ENCODE measurements at places on chromosomes 7 and 10. TPM values are rescaled to one million over a fixed set of nuclear protein-coding genes. Genes with fewer than 3 reads are reported as not detected.

- no peaks in the 10 kb centered on the region for H3K27me3 ChIP-seq
- no peak overlapping the region for H3K27ac ChIP-seq
- no peak for DNase-seq
- H3K4me3 ChIP-seq: no peak overlapping the region
Observed at GRCh38 chr7:36958111-36958733, 233.9 kb upstream of the AOAH start.

DNA sequence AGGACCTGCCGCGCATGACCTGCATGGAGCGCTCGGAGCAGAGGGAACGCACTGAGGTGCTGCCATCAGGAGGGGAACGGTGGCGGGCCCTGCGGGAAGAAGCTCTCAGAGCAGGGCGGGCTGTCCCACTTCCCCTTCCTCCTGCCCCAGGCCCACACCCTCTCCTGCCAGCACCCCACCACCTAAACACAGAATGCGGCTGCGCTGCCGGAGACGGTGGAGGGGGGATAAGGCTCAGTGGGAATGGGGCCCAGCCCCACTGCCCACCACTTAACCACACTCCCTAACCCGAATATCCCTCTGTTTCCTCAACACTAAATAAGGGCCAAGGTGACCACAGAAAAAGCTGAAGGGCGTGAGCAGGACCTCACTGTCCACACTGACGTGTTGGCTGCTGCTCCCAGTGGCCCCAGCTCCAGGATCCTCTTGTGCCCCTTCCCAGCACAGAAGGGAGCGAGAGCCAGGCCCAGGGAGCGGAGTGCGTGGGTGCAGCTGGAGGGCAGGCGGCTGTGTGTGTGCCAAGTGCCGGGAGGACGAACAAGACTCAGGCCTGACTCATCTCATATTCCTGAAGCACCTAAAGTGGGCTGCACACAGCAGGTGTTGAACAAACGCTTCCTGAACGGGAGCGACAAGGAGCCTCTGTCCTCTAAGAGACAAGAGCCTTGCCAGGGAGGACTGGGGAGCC is 116.8 kb downstream of the MAD1L1 start:
- H3K4me3 ChIP-seq: no peak overlapping the region
- no peak for DNase-seq
- no peak overlapping the region for H3K27ac ChIP-seq
- H3K27me3 ChIP-seq: no peaks in the 10 kb centered on the region

DNA sequence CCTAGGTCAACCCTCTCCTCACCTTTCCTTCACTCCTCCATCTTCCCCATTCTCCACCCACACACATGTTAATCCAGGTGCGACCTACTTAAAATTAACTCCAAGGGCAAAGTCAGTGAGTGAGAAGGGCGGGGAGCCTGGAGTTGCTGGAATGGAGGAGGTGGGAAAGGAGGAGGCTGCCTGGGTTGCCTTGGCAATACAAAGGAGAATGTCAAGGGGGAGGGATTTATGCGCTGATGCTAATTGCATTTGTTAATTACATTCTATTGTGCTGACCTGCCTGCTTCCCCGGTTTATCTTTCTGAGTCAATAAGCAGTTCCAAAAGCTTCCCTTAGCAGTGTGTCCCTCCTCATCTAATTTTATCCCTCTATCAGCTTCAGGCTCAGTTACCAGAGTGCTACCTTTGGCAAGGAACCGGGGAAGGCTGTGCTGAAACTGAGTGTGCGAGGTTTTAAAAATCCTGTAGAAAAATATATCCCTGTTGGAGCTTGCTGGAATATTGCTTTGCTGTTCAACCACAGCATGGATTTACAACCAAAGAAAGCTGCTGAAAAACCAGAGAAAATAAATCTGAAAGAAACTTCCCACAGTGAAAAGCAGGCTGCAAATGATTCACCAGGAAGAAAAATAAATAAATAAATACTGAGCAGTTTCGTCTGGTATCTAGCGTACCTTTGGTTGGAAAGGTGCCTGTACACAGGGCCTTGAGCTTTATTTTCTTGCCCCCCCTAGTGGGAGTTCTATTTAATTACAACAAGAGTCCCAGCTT is 113.2 kb upstream of the DGKB start:
- H3K4me1 ChIP-seq: no peaks in the 10 kb centered on the region
- H3K4me3 ChIP-seq: no peak overlapping the region
- H3K27ac ChIP-seq: no peak overlapping the region
- DNase-seq: no peak
- H3K27me3 ChIP-seq: no peaks in the 10 kb centered on the region
- H3K36me3 ChIP-seq: no peaks in the 10 kb centered on the region

GRCh38 chr7:153402721-153403541 is 643.4 kb downstream of the ACTR3B start:
- H3K27me3 ChIP-seq: no peaks in the 10 kb centered on the region
- DNase-seq: no peak
- H3K36me3 ChIP-seq: no peaks in the 10 kb centered on the region
- H3K27ac ChIP-seq: no peak overlapping the region
- H3K4me3 ChIP-seq: no peak overlapping the region

DNA sequence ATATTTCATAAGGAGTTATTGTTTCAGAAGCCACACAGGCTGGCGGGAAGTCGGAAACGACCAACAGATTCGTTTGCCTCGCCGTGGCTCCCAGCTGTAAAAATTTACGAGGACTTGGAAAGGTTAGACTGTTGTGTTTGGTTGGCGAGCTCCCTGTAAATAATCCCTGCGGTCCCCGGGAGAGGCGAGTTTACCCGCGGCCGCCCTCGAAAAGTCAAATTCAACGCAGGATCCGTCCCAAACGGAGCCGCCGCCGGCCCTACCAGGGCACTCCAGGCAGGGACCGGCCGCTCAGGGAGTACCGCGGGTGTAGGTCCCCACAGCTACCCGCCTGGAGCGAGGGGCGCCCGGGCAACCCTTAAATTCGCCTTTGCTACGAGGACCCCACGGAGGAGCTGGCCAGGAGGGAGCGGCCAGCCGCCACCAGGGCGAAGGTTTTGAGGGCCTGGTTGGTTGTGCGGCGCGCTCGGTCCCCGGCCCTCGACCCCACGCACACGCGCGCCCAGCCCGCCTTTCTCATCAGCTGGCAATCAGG is 726 bp upstream of the HOXA9 start:
- no peaks in the 10 kb centered on the region for H3K4me1 ChIP-seq
- H3K27me3 ChIP-seq: no peaks in the 10 kb centered on the region
- no peak overlapping the region for H3K27ac ChIP-seq
- no peaks in the 10 kb centered on the region for H3K36me3 ChIP-seq
- H3K4me3 ChIP-seq: no peak overlapping the region

GRCh38 chr10:124708922-124709520 is 35.2 kb downstream of the FAM53B start:
- DNase-seq: no peak
- no peaks in the 10 kb centered on the region for H3K27me3 ChIP-seq
- no peak overlapping the region for H3K4me3 ChIP-seq
- no peak overlapping the region for H3K27ac ChIP-seq

- H3K27me3 ChIP-seq: no peaks in the 10 kb centered on the region
- DNase-seq: peak; percentile 93
- no peaks in the 10 kb centered on the region for H3K4me1 ChIP-seq
- no peak overlapping the region for H3K27ac ChIP-seq
Observed at GRCh38 chr10:122565766-122566206, 5.2 kb downstream of the DMBT1 start.

- H3K27me3 ChIP-seq: no peaks in the 10 kb centered on the region
- H3K4me3 ChIP-seq: peak overlapping the region; percentile 61
- no peaks in the 10 kb centered on the region for H3K36me3 ChIP-seq
- H3K4me1 ChIP-seq: peaks cover 2% of the 10 kb centered on the region
- DNase-seq: no peak
Observed at GRCh38 chr10:63265222-63265617, 132.1 kb downstream of the NRBF2 start.

DNA sequence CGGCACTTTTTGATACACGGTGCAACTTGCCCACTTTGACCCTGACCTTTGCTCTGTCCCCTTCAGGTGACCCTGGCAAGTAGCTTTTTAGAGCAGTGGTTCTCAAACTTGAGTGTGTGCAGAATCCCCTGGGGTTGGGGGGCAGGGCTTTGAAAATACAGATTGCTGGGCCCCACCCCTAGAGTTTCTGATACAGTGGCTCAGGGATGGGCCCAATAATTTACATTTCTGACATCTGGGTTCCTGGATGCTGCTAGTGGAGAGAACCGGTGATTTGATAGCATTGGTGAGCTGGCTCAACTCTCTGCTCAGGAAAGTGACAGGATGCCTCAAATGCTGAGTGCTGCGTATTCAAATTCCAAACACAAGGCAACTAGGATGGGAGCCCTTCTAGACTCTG is 537.8 kb upstream of the GALNT17 start:
- H3K4me1 ChIP-seq: no peaks in the 10 kb centered on the region
- no peaks in the 10 kb centered on the region for H3K36me3 ChIP-seq
- H3K27me3 ChIP-seq: no peaks in the 10 kb centered on the region
- no peak overlapping the region for H3K27ac ChIP-seq

DNA sequence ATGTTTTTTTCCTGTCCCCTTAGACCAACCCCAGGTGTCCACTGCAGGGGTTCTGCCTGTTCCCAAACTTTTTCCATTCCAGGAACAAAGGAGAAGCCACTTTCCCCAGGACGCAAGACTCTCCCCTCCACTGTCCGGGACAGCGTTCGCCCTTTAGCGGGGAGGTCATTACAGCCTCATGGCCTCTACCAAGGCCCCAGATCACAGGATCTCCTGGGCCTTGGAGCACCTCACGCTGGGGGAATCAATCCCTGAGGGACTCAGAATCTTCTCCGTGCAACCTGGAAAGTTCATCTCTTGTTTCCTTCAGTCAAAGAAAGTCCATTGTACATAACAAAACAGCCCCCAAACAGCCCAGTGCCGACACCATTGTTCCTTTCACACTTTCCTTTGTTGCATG is 41.2 kb downstream of the MKI67 start:
- no peak for DNase-seq
- H3K27me3 ChIP-seq: no peaks in the 10 kb centered on the region
- H3K4me3 ChIP-seq: no peak overlapping the region
- H3K27ac ChIP-seq: no peak overlapping the region
- H3K4me1 ChIP-seq: no peaks in the 10 kb centered on the region

DNA sequence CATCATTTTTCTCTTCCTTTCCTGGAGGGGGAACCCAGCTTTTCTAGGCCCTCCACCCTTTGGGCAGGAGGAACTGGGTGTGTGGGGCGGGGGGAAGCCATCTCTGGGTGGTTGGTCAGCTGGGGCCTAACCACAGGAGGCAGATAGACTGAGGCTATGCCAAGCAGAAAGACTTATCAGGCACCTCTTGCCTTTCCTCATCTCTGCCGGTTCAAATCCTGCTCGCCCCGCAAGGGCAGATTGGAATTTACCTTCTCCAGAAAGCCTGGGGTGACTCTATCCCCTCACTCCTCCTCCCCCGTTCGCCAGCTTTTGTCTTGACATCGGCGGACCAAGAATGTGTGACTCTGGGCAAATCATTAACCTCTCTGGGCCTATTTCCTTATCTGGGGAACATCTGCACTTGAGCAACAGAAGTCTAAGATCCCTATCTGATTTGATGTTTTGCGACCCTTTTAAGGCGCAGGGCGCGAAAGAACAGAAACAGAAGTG is 584 bp upstream of the GARS1 start:
- H3K4me3 ChIP-seq: peak overlapping the region; percentile 93
- no peaks in the 10 kb centered on the region for H3K36me3 ChIP-seq
- H3K27ac ChIP-seq: peak overlapping the region; percentile 96
- peaks cover 3% of the 10 kb centered on the region for H3K4me1 ChIP-seq
- no peaks in the 10 kb centered on the region for H3K27me3 ChIP-seq

Gene CAV1
- polyA plus RNA-seq: 133 TPM

Gene SPAM1
- polyA plus RNA-seq: not detected

Gene LRRC61
- polyA plus RNA-seq: 2.6 TPM

Gene DPP6
- polyA plus RNA-seq: not detected

Gene PVRIG
- not detected for polyA plus RNA-seq

Gene TFEC
- polyA plus RNA-seq: 4.8 TPM

Gene RARRES2
- polyA plus RNA-seq: 65.9 TPM

Gene CYP2C19
- polyA plus RNA-seq: 1.5 TPM

Gene C7orf57
- polyA plus RNA-seq: not detected

Gene PALD1
- 5.7 TPM for polyA plus RNA-seq

Data from aorta (tissue), 5 donors.